ENCODE measurements at places on chromosomes 6 and 20.

- DNase-seq = no peak
Measured at GRCh38 chr6:30727920-30728553, 7.9 kb downstream of the TUBB start.

GRCh38 chr20:58239216-58239615 is 10.8 kb upstream of the ANKRD60 start:
- no peak for DNase-seq

DNA sequence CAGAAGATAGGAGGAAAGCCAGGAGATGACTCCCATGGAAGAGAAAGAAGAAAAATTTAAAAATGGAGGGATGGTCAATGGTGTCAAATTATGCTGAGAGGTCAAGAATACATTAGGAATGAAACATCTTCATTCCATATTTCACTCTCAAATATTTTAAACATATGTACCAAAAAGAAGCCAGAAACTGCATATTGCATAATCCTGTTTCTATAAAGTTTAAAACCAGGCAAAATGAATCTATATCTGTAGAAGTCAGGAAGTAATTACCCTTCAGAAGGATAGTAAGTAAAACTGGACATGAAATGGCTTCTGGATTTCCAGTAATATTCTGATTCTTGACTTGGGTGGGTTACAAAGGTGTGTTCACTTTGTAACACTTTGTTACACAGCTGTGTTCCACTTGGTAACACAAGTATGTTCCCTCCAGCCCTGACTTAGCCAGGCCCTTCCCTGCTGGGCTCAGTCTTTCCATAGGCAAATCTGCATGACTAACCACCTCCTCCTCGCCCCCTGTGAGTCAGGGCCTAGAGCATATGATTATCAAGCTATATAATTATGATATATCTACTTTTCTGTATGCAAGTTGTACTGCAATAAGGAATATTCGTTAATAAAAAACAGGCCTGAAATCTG is 20.2 kb upstream of the C6orf141 start:
- DNase-seq = no peak

GRCh38 chr6:37477191-37477590 is 22.5 kb downstream of the CCDC167 start:
- DNase-seq = no peak

GRCh38 chr20:14566505-14566904 is 229.1 kb upstream of the FLRT3 start:
- no peak for DNase-seq

- DNase-seq = peak; percentile 23
Measured at GRCh38 chr6:2209226-2209809, 36.1 kb downstream of the GMDS start.

- no peak for DNase-seq
Measured at GRCh38 chr6:7673063-7673536, 52.8 kb upstream of the BMP6 start.

- peak; percentile 12 for DNase-seq
Measured at GRCh38 chr6:18115356-18115755, 7.1 kb downstream of the NHLRC1 start.

DNA sequence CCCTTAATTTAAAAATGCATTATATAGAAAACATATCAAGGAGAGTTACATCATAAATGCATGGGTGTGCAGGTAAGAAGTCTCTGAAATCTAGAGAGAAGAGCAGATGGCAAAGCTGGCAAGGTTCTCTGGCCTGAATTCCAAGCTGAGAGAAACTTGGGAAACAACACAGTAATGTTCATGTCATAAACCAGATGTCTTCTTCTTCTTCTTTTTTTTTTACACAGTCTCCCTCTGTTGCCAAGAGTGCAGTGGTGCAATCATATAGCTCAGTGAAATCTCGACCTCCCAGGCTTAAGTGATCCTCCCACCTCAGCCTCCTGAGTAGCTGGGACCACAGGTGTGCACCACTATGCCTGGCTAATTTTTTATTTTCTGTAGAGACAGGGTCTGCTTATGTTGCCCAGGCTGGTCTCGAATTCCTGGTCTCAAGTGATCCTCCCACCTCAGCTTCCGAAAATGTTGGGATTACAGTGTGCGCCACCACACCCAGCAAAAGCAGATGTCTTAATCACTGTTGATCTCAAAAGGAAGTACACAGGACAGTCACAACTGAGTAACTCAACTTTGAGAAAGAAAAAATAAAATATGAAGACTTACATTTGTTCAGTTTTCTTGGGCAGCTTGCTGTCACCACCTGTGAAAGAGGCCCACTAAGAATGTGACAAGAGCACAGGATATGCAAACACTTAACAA is 77.3 kb downstream of the DNAAF9 start:
- DNase-seq = no peak

- peak; percentile 84 for DNase-seq
Measured at GRCh38 chr20:50957798-50958614, at the start of gene DPM1. Gene DPM1, minus strand, starts transcription at chr20:50958532. Its CDS starts 9 bp downstream, at chr20:50958523.

- DNase-seq = no peak
Measured at GRCh38 chr6:135627092-135627715, 129.7 kb upstream of the AHI1 start.

- DNase-seq = no peak
Measured at GRCh38 chr6:15343490-15344191, 97.8 kb downstream of the JARID2 start.

GRCh38 chr20:7406671-7407070 is 533.6 kb downstream of the HAO1 start:
- DNase-seq = no peak

- no peak for DNase-seq
Measured at GRCh38 chr6:114024746-114025145, 53.8 kb upstream of the HDAC2 start.

DNA sequence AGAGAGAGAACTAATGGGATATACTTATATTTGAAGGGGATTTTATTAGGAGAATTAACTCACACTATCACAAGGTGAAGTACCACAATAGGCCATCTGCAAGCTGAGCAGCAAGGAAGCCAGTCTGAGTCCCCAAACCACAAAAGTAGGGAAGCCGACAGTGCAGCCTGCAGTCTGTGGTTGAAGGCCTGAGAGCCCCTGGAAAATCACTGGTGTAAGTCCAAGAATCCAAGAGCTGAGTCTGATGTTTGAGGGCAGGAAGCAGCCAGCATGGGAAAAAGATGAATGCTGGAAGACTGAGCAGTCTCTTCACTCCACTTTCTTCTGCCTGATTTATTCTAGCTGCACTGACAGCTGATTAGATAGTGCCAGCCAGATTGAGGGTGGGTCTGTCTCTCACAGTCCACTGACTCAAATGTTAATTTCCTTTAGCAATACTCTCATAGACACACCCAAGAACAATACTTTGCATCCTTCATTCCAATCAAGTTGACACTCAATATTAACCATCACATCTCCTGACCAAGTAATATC is 823.9 kb downstream of the PHF3 start:
- no peak for DNase-seq

DNA sequence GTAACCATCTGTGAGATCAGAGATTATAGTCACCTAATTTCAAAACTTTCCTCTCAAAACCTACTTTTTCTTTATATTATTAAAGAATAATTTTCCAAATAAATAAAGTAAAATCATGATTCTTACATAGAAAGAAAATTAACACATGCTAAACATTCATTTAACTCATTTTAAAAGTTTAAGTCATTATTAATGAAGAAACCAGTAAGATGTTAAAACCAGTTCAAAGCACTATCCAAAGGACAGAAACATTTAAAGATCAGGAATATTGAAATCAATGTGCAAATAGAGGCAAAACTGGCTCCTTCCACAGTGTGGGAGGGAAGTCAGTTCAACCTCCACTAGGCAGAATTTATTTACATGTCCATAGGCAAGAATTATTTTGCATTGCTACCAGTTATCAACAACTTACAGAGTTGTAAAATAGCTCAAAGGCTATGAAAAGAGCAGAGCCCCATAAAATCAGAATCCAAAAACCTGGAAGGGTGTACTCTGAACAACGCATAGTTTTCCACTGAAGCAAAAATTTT is 146.9 kb downstream of the KHDC1L start:
- DNase-seq = no peak

- DNase-seq = no peak
Measured at GRCh38 chr6:43124481-43124880, 46.6 kb upstream of the SRF start.

DNA sequence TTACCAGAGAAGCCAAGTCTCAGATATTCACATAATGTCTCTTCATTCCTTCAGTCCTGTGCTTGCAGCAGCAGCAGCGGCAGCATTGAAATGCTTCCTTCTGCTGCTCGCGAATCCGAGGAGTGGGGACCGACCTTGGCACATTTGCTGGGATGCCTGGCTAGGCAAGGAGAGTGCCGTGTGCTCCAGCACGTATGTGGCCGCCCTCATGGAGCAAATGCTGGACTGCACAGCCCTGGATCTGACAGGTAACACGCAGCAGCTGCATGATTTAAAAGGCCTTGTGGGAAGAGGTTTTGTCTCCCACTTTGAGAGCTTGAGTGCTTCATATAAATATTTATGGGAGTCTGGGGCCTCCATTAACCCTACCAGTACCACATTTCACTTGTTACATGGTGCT is 9.9 kb downstream of the MAFB start:
- DNase-seq = no peak

DNA sequence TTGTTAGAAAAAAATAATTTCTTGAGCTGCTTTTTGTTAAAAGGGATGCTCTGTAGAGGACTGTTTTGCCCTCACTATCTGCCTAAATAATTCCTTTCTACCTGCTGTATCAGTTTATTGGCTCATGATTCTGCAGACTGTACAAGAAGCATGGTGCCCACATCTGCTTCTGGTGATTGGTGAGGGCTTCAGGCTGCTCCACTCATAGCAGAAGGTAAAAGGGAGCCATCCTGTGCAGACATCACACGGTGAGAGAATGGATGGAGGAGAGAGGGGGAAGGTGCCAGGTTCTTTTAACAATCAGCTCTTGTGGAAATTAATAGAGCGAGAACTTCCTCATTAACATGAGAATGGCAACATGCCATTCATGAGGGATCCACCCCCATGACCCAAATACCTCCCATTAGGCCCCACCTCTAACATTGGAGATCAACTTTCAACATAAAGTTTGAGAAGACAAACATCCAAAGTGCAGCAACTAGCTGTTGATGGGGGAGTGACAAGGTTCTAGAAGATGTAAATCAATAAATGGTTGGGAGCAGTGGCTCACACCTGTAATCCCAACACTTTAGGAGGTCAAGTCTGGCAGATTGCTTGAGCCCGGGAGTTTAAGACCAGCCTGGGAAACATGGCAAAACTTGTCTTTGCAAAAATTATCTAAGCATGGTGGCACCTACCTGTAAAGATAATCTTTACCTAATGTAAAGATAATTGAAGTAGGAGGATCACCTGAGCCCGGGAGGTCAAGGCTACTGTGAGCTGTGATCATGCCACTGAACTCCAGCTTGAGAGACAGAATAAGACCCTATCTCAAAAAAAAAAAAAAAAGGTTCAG is 15.7 kb upstream of the AHCY start:
- no peak for DNase-seq

DNA sequence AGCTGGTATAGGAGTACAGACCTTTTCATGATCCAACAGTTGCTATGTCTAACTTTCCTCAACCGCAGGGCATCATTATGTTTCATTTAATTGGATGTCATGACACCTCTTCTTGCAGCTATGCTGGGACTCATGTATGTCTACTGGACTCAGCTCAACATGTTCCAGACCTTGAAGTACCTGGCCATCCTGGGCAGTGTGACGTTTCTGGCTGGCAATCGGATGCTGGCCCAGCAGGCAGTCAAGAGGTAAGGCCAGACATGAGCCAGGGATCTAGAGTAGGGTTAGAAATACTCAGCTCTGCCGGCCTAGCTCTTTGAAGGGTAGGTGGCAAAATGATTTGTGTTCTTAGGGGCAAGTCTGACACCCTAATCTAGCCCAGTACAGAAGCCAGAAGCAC is 25.2 kb downstream of the GHRH start:
- no peak for DNase-seq

DNA sequence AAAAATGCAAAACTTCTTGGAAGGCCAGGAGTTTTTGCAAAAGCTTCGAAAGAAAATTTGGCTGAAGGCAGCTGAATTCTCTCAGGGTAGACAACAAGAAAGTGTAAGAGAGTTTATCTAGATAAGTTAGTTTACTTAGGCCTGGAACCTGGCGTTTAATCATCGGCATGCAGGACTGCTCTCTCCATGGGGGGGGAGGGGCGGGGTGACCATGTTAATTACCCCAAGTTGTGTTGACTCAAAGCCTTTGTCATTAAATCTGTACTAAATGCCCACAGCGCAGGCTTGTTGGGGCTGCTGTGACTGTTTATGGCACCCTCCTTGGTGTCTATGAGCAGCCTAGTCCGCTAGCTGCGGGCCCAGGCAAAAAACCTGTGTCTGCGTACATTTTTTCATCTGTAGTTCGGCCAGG is 20.1 kb upstream of the ZNF451 start:
- no peak for DNase-seq

GRCh38 chr6:138666636-138667035 is 106.9 kb upstream of the CCDC28A start:
- no peak for DNase-seq

DNA sequence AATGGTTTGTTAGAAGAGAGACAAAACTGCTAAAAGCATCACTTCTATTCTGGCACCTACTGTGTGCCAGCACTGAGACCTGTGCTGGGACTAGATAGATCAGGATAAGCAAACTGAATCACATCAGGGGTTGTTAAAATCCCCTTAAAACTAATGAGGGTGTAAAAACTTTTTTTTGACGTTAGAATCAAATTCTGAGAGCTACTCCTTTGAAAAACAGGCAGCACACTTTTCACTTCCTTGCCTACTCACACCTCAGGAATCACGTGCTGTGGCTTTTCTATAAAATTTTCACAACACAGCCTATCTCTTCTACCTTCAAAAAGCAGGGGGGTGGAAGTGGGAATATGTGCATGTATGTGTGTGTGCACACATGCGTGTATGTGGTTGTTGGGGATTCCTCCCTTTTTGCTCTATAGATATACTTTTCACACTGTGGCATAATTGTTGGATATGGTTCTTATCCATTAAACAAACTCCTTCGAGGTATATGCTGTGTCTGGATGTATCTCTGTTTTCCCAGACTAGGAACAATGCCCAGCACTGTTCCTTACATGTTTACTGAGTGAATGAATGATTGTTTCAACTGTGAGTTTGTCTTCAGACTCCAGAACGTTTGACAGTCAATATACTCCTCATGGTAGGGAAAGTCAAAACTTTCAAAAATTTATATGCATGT is 105.4 kb downstream of the FYN start:
- DNase-seq = no peak

GRCh38 chr6:14278006-14278405 is 160.4 kb downstream of the CD83 start:
- DNase-seq = no peak

DNA sequence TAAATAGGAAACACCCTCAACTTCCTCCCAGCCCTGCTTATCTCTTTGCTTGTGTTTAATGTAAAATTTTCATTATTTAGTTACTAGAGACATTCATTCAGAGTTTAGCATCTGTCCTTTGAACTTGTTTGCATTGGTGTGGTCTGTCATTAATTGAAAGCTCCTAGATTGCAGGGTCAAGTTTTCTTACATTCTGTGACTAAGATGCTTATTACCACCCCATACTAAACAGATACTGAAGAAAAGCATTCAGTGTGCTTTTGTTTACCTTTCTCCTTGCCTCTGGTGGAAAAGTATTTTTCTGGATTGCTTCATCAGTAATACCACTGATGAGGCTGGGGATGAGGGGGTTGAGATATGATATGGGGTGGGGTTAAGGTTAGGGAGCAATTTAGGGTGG is 199.0 kb downstream of the SAMD5 start:
- no peak for DNase-seq

GRCh38 chr20:17295151-17295726 is 68.4 kb downstream of the PCSK2 start:
- DNase-seq = no peak
